ENCODE measurements at places on chromosomes 12 and 14. TPM values are rescaled to one million over a fixed set of nuclear protein-coding genes. Genes with fewer than 3 reads are reported as not detected.

Gene SLC38A4
- 0.37 TPM for polyA plus RNA-seq

- H3K4me1 ChIP-seq: peaks cover 3% of the 10 kb centered on the region
- no peak for DNase-seq
- H3K27ac ChIP-seq: no peak overlapping the region
- peaks cover 4% of the 10 kb centered on the region for H3K36me3 ChIP-seq
- no peak overlapping the region for H3K4me3 ChIP-seq
- no peaks in the 10 kb centered on the region for H3K27me3 ChIP-seq
Observed at GRCh38 chr12:11896417-11896929, 174.3 kb upstream of the BCL2L14 start.

Gene KCNH3
- 0.21 TPM for polyA plus RNA-seq

DNA sequence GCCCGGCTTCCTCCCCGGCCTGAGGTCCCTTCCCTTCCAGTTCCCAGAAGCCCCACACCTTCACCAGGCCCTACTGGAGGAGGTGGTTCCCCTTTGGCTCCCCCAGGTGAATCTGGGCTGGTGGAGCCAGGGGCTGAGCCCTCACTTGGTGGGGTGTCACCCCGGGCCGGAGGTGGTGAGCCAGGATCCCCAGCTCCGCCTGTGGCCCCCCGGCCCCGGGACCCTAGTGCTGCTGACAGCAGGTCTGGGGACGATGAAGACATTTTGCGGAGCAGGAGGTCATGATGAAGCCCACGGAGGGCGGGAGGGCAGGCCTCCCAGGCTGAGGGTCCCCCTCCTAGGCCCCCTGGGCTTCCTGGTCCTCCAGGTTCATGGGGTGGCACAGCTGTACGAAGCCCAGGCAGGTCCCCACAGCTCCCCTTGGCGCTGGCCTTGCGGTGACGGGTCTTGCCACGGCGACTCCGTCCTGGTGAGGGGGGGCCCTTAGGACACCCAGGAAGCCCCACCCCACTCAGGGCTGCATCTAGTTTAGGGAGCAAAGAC, 16.6 kb downstream of the MAP3K12 start:
- no peak for DNase-seq
- H3K36me3 ChIP-seq: peaks cover 18% of the 10 kb centered on the region
- peaks cover 23% of the 10 kb centered on the region for H3K4me1 ChIP-seq
- no peak overlapping the region for H3K27ac ChIP-seq
- no peak overlapping the region for H3K4me3 ChIP-seq
- no peaks in the 10 kb centered on the region for H3K27me3 ChIP-seq

Gene RD3L
- not detected for polyA plus RNA-seq

- no peaks in the 10 kb centered on the region for H3K27me3 ChIP-seq
- no peak overlapping the region for H3K27ac ChIP-seq
- peaks cover 2% of the 10 kb centered on the region for H3K36me3 ChIP-seq
- no peaks in the 10 kb centered on the region for H3K4me1 ChIP-seq
Observed at GRCh38 chr14:64005822-64006221, 153.0 kb downstream of the SYNE2 start.

Gene DACT1
- 0.19 TPM for polyA plus RNA-seq

GRCh38 chr14:69595336-69595735, 16.1 kb upstream of the SUSD6 start:
- H3K4me3 ChIP-seq: no peak overlapping the region
- H3K36me3 ChIP-seq: no peaks in the 10 kb centered on the region
- no peak overlapping the region for H3K27ac ChIP-seq
- no peak for DNase-seq
- peaks cover 12% of the 10 kb centered on the region for H3K4me1 ChIP-seq

- no peaks in the 10 kb centered on the region for H3K27me3 ChIP-seq
- DNase-seq: no peak
- no peak overlapping the region for H3K4me3 ChIP-seq
- H3K4me1 ChIP-seq: no peaks in the 10 kb centered on the region
- H3K36me3 ChIP-seq: no peaks in the 10 kb centered on the region
Observed at GRCh38 chr14:59155886-59156285, 32.6 kb upstream of the DAAM1 start.

Gene DIO3
- not detected for polyA plus RNA-seq

- no peak overlapping the region for H3K27ac ChIP-seq
- H3K36me3 ChIP-seq: peaks cover 16% of the 10 kb centered on the region
- peaks cover 35% of the 10 kb centered on the region for H3K4me1 ChIP-seq
- no peak overlapping the region for H3K4me3 ChIP-seq
- H3K27me3 ChIP-seq: no peaks in the 10 kb centered on the region
- DNase-seq: no peak
Observed at GRCh38 chr12:57176139-57176477, 28.7 kb upstream of the LRP1-AS start.

Gene FGF6
- polyA plus RNA-seq: not detected

DNA sequence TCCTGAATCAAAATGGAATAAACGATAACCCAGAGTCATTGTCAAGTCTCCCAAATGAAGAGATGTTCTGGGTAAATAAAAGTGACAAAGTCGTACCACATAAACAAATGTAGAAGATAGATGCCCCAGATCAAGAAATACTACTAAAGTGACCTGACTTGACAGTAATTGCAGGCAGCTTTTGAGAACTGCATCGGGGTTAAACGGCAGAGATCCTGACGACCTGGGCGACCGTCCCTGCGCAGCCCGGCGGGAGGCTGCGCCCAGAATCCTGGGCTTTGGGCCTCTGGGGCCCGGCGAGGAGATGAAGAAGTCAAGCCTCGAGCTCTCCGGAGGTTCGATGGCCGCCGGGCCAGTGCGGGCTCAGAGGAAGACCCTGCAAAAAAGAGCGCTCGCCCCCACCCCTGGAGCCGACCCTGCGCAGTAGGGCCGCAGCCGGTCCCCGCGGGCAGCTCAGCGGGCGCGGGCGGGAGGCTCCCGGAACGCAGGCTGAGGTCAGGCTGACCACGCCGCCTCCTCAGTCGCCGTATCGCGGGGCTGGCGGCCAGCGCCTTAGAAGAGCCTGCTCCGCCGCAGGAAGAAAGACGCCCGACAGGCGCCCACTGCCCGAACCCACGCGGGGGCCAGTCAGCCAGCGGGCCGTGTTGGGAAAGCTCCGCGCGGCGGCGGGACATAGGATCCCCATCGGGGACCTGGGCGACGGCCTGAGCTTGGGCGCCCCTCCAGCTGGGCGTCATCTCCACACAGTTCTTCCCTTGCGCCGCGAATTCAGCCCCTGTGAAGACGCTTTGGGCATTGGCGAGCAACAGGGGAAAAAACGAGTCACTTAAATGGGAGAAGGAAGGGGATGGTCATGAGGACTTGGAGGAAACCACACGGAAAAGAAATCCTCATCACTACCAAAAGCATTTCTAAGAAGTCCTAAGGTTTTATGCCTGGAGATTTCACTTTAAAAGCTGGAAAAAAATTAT, 16.0 kb downstream of the NKX2-1 start:
- peaks cover 89% of the 10 kb centered on the region for H3K27me3 ChIP-seq
- no peak overlapping the region for H3K4me3 ChIP-seq
- H3K36me3 ChIP-seq: no peaks in the 10 kb centered on the region
- no peak overlapping the region for H3K27ac ChIP-seq
- no peak for DNase-seq

GRCh38 chr14:55746558-55746957, 166.6 kb downstream of the KTN1 start:
- no peak overlapping the region for H3K4me3 ChIP-seq
- no peaks in the 10 kb centered on the region for H3K27me3 ChIP-seq
- H3K36me3 ChIP-seq: no peaks in the 10 kb centered on the region
- H3K4me1 ChIP-seq: peaks cover 12% of the 10 kb centered on the region

- H3K27me3 ChIP-seq: no peaks in the 10 kb centered on the region
- H3K4me1 ChIP-seq: no peaks in the 10 kb centered on the region
- no peak for DNase-seq
- H3K4me3 ChIP-seq: no peak overlapping the region
Observed at GRCh38 chr12:14126692-14127091, 145.3 kb upstream of the GRIN2B start.

DNA sequence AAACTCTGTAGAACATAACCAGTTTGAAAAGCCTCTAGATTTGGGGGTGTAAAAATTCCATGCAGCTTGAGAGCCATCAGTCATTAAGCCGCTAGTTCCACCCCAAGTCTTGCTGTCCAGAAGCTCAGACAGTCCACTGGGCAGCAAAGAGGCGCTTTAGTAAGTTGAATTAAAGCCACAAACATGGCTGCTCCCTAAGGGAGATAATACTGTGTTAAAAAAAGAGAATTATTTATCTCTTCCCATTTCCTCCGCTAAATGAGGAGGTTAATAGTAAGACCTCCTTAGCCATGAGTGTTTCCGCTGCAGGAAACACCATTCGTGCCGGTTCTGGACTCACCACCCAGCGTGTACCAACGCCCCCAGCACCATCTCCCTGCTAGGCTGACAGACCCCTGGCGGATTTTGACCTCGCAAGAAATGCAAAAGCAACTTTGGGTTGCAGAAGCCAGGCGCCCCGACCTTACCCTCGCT, 536 bp downstream of the TM7SF3 start:
- H3K36me3 ChIP-seq: no peaks in the 10 kb centered on the region
- no peak for DNase-seq
- H3K4me1 ChIP-seq: peaks cover 44% of the 10 kb centered on the region

Gene ENO2
- 1.7 TPM for polyA plus RNA-seq

DNA sequence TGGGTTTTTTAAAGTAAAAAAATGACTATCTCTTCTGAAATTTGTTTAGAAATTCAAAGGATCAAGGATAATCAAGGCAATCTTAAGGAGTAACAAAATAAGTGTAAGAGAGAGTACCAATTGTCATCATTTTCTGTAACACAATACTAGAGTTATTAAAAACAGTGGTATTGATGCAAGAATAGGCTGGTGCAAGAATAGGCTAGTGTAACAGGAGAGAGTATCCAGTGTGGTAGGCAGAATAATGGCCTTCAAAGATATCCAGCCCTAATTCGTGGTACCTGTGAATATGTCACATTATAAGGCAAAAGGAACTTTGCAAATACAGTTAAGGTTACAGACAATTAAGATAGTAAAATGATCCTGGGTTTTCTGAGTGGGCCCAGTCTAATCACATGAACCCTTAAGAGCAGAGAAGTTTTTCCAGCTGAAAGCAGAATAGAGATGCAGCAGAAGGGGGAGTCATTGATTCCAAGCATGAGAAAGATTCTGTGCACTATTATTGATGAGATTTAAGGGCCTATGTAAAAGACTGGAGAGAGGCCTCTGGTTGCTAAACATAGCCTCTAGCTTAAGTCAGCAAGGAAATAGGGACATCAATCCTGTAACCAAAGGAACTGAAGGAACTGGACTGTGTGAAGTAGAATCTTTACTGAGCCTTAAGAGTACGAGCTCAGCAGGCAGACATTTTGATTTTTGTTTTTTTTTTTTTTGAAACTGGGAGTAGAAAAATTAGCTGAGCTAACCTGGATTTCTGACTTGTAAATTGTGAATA, 134.1 kb downstream of the GPHN start:
- no peak for DNase-seq
- no peak overlapping the region for H3K27ac ChIP-seq
- H3K27me3 ChIP-seq: no peaks in the 10 kb centered on the region
- H3K4me3 ChIP-seq: no peak overlapping the region
- peaks cover 25% of the 10 kb centered on the region for H3K4me1 ChIP-seq
- H3K36me3 ChIP-seq: no peaks in the 10 kb centered on the region

DNA sequence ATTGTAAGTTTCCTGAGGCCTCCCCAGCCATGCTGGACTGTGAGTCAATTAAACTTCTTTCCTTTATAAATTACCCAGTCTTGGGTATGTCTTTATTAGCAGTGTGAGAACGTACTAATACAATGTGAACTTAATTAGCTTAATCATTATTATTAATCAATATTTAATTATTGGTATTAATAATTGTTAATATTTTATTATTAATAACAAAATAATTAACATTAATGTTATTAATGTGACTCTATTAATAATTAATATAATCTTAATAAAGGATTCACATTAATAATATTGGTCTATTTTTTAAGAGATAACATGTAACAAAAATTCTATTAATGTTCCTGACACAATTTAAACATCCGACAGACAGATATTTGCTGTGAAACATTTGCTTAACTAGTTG, 164.9 kb upstream of the ATF7IP start:
- no peaks in the 10 kb centered on the region for H3K27me3 ChIP-seq
- H3K4me3 ChIP-seq: no peak overlapping the region
- no peaks in the 10 kb centered on the region for H3K36me3 ChIP-seq
- no peak for DNase-seq
- no peaks in the 10 kb centered on the region for H3K4me1 ChIP-seq

GRCh38 chr14:51733147-51733546, 81.4 kb downstream of the FRMD6 start:
- no peak for DNase-seq
- H3K4me3 ChIP-seq: no peak overlapping the region
- peaks cover 8% of the 10 kb centered on the region for H3K36me3 ChIP-seq
- no peak overlapping the region for H3K27ac ChIP-seq
- no peaks in the 10 kb centered on the region for H3K27me3 ChIP-seq

Gene GALNT9
- not detected for polyA plus RNA-seq

Gene SIX6
- not detected for polyA plus RNA-seq

- H3K27ac ChIP-seq: peak overlapping the region; percentile 91
- H3K4me3 ChIP-seq: peak overlapping the region; percentile 84
- DNase-seq: no peak
- peaks cover 49% of the 10 kb centered on the region for H3K4me1 ChIP-seq
- H3K36me3 ChIP-seq: peaks cover 3% of the 10 kb centered on the region
- H3K27me3 ChIP-seq: no peaks in the 10 kb centered on the region
Observed at GRCh38 chr14:69612014-69612782, 802 bp downstream of the SUSD6 start.

DNA sequence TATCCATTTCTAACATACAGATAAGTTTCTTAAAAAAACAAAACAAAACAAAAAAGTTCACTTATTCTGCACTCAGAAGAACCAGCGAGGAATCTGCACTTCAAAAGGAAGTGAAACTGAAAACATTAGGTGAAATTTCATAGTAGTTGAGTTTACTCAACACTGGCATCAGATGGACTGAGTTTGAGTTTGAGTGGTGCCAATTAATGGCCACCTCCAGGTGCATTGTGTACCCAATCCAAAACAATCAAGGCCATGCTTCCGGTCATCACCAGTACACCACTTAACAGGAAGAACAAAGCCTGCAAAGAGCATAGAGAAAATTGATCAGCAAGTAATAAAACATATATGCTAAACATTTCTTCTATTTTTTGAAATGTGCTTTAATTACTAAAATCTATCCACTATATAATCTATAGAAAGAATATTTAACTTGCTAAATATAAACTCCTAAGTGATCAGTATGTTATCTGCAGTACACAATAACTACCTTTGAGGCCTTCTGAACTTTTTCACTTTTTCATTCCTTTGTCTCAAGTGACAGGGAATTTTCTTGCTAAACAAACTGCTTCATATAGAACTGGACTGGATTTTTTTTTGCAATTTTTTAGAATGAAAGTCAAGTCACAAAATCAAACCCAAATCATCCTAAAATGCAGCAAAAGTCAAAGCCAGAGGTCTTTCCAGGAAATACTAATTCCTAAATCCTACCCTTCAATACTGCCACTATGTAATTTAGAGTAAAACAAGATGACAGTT, 11.5 kb downstream of the SLC38A2 start:
- H3K36me3 ChIP-seq: peaks cover 19% of the 10 kb centered on the region
- H3K4me1 ChIP-seq: peaks cover 40% of the 10 kb centered on the region
- no peak overlapping the region for H3K27ac ChIP-seq
- DNase-seq: peak; percentile 41
- H3K27me3 ChIP-seq: no peaks in the 10 kb centered on the region

GRCh38 chr12:111993292-111994150, 19.4 kb downstream of the TMEM116 start:
- peaks cover 3% of the 10 kb centered on the region for H3K4me1 ChIP-seq
- no peaks in the 10 kb centered on the region for H3K27me3 ChIP-seq
- H3K4me3 ChIP-seq: no peak overlapping the region
- H3K36me3 ChIP-seq: no peaks in the 10 kb centered on the region

Gene DPPA3
- not detected for polyA plus RNA-seq

Gene ZC2HC1C
- 0.23 TPM for polyA plus RNA-seq

Data from keratinocyte (primary cell).